ENCODE measurements at places on chromosomes 7 and 10.
A peak's percentile ranks its signal among the peaks of the same experiment; 100 is the strongest.

DNA sequence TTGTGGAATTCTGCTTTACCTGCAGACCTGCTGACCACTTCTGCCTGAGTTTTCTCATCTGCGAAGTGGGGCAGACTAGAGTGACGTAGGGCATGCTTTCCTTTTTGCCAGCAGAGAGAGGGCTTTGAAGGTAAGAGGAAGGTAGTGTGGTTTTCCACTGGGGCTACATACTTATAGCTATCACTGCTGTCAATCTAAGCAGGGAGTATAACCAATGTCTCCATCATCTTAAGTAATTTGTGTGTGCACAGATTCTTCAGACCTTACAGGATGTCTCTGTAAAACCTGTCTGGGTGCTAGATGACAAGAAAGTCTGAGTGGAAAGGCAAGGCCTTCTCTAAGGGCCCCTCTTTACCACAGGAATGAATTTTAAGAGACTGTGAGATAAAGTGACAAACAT, 106.8 kb downstream of the RBM20 start:
- no peak for DNase-seq

GRCh38 chr7:102044984-102045673, 227.7 kb downstream of the CUX1 start:
- DNase-seq: peak; percentile 86

- DNase-seq: no peak
Observed at GRCh38 chr10:18498998-18499397, 152.4 kb downstream of the NSUN6 start.

- DNase-seq: no peak
Observed at GRCh38 chr10:71643904-71644303, 75.7 kb downstream of the C10orf105 start.

- no peak for DNase-seq
Observed at GRCh38 chr7:67346126-67346525, 349.5 kb downstream of the TYW1 start.

- DNase-seq: no peak
Observed at GRCh38 chr10:74822521-74823089, 3.8 kb upstream of the KAT6B start.

- no peak for DNase-seq
Observed at GRCh38 chr10:36256166-36256565, 614.1 kb upstream of the FZD8 start.

DNA sequence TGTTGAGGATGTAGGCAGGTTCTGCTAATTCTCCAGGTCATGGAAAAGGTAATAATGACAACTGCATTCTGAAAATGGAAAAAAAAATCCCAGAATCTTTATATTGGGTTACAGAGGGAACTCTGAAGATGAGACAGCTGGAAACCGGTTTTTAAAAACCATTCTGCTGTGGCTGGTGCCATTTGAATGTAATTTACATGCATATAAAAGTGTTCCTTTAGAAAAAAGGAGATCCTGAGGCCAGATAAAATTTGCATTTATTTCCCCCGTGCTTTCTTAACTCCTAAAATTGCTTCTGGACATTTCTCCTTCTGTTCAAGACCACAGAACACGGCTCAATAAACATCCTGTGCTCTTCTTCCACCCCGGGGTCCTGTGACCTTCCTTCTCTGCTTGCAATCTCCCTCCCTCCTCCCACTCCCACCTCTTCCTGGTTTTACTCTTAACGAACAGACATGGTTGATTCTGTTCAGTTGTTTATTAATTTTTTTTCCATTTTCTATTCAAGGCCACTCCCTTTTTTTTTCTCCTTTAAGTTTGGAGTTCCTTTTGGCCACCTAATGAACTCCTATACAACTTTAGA, 41.6 kb downstream of the SH2D4B start:
- no peak for DNase-seq

- no peak for DNase-seq
Observed at GRCh38 chr10:11363497-11363896, 248.0 kb downstream of the USP6NL start.

- DNase-seq: no peak
Observed at GRCh38 chr10:97538411-97538810, 34.2 kb upstream of the ANKRD2 start.

- no peak for DNase-seq
Observed at GRCh38 chr7:117780832-117781231, 92.4 kb downstream of the CTTNBP2 start.

DNA sequence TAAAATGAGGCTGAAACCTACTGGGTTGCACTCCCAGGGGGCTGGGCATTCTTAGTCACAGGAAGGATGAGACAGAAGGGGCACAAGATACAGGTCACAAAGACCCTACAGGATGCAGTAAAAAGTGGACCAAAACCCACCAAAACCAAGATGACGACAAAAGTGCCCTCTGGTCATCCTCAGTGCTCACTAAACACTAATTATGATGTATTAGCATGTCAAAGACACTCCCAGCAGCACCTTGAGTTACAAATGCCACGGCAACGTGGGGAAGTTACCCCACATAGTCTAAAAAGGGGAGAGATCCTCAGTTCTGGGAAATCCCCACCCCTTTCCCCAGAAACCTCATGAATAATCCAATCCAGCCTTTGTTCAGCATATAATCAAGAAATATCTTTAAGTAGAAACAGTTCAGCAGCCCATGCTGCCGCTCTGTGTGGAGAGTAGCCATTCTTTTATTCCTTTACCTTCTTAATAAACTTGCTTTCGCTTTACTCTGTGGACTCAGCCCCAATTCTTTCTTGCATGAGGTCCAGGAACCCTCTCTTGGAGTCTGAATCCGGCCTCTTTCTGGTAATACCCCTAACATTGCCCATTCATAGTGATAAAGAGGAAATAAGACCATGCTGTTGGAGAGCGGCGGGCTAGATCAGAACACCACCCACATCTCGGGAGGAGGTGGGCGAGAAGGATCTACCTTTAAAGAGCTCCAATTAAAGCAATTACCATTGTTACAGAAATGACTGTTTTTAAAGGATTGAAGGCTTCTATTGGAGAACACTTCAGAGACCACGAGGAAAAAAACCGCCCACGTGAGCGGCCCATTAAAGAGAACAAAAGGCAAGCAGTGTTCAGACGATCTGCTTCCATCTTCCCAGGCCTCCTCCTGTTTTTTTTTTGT, 170.9 kb downstream of the USP6NL start:
- no peak for DNase-seq

DNA sequence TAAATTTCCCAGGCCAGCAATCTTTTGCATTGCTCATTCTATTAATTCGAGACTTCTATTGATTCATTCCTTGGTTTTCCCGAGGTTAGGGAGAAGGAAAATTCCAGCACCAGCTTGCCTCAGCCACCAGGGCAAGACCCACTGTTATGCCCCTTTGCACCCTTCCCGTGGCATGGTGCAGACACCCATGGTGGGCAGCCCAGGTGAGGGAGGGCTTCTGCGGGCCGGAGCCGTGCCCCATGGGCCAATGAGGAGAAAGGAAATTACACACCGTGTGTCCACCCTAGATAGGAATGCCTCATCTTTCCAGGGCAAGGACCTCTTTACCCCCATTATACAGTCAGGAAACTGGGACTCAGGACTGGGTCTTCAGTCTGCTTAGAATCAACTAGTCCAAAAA, 4.5 kb upstream of the GRID1 start:
- no peak for DNase-seq

GRCh38 chr7:74206589-74207120, 3.2 kb upstream of the LAT2 start:
- peak; percentile 94 for DNase-seq

DNA sequence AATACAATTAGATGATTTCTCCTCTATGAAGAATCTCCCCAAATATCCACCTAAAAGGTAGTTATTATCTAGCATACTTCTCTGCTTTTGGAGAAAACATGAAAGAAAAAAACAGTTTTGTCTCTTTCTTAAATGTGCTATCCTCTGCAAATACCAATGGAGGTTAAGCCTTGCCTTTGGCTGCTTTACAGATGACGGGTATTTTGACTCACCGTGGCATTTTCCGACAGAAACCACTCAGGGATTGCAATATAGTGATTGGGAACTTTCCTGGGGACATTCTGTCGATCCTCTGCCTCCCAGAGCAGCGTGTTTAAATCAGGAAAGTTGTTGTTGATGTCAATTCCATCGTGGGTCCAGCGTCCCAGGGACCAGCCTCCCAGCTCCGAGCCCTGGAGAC, 100.6 kb downstream of the GPR26 start:
- DNase-seq: no peak

DNA sequence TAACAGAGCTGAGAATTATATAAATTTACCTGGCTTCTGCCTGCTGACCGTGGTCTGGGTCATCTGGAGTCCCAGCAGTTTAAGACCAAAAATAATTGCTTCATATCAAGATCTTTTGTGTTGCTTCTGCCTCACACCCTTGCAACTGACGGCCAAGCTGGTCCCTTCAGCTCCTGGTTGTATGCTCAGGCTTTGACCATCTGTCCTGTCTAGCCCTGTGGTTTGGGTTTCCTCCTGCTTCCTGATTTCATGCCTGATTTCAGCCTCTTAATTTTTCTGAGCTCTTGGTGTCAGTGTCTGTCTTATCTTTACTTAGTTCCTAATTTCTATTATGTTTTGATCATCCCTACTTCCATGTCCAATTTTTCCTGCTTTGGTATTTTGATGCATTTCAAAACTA, 87.9 kb upstream of the PLXDC2 start:
- no peak for DNase-seq

GRCh38 chr10:42836096-42836495, 53.5 kb downstream of the BMS1 start:
- no peak for DNase-seq

DNA sequence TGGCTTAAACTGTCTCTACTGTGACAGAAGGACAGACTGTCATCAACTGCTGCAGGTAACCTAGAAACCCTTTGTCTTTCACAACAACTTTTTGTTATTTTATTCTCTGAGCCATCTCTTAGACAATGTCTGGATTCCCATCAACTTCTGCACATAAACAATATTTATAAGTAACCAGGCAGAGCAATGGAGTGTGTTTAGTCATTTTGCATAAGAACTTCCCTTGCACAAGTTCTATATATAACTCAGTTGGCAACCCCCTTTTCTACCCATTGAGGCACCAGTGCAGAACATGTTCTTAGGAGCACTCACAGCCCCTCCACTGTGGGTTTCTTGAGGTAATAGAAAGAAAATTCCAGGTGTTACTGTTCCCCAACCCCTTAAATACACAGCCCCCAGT, 65.0 kb upstream of the IL6 start:
- DNase-seq: no peak

DNA sequence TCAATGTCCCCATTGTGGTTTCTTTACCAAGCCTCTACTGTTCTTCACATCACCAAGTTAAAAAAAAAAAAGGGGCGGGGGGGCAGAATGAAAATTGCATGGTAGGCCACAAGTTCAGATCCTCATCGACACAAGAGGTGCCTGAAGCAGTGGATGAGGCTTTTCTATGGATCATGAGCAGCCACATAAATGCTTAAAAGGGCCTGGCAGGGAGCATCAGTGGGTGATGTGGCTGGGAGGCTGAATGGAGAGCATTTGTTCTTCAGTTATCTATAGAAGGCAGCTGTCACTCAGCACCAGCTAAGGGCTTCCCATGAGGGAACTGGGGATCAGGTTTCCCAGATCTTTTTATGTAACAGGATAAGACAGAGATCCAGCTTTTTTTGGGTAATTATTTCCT, 117.9 kb downstream of the CFTR start:
- no peak for DNase-seq

GRCh38 chr7:122067077-122067476, 77.0 kb downstream of the AASS start:
- no peak for DNase-seq
